ENCODE measurements at places on chromosomes 1 and 21.

- no peak for DNase-seq
Measured at GRCh38 chr1:88111816-88112215, 572.3 kb upstream of the PKN2 start.

DNA sequence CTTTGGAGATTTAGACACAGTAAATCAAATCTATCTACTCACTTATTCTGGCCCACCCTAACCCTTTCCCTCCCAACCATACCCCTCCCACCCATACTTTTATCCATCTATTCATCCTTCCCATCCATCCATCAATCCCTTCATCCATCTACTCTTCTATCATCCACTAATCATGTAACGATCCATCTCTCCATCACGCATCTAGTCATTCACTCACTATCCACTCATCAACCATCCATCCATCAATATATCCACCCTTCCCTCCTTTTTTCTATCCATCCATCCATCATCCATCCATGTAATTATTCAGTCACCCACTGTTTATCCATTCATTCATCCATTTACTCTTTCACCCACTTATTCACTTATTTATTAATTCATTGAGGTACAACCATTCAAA, 74.0 kb downstream of the FOXD2 start:
- DNase-seq: no peak

GRCh38 chr21:42107177-42107880, 36.2 kb downstream of the UMODL1 start:
- DNase-seq: no peak

GRCh38 chr1:38730511-38731397, 128.8 kb downstream of the RRAGC start:
- no peak for DNase-seq

All from activated T-cell treated with anti-CD3 and anti-CD28 coated beads for 48 hours (primary cell).